H7 (cell line): ENCODE measurements at places on chromosomes 5 and 9.
A peak's percentile ranks its signal among the peaks of the same experiment; 100 is the strongest.

- DNase-seq, result peak; percentile 71
Measured at GRCh38 chr9:127779136-127779981, 893 bp upstream of the SH2D3C start.

DNA sequence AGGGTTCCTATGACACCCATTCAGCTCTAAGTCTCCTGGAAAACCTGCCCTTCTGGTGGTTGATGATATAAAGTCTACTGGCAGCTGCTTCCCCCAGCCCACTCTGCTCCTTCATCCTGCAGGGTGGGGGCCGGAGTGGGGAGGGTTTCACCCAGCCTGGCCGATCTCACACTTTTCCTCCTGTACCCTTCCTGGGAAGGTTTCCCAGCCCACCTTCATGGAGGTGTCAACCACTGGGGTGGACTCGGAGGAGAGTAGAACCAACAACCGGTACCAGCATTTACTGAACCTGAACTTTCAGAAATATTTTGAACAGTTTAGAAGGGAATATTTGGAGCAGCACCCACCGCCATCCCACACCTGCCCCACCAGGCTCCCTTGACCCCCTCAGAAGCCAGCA lies 30.4 kb downstream of the ROR2 start:
- DNase-seq, result no peak

DNA sequence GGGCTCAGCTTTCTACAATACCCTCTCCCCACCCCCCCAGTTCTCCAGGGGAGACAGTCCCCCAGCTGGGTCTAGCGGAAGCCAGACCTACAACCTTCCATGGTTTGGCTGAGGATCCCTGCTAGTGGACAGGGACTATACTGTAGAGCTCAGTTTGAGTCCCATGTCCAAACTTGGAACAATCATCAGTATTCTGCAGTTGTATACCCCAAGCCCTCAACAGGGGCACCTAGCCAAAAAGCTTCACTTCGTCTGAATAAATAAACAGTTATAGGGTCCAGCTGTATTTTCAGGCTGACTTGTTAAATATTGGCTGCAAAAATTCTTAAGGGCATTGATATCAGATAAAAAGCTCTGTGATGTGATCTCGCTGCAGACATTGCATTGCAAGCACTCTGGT lies 15.4 kb upstream of the C9 start:
- no peak for DNase-seq

GRCh38 chr5:121702682-121703081 lies 149.0 kb upstream of the FTMT start:
- DNase-seq, result no peak

DNA sequence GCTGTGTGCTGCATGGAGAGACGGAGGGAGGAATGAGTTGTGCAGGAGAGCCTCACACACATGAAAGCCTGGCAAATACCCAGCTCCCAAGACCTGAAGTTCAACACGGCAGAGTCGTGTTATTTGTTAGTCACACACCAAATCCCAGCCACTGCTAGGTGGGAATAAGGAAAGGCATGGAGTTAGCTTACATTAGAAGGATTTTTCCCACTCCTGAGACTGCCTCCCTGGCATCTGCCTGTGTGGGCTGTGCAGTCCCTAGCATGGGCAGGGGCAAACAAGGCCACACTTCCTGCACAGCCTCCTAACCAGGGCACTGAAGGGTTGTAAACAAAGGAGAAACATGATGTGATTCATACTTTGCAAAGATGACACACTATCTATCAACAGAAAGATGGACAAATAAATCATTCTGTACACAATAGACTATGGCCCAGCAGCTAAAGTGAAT lies 306.8 kb downstream of the SPOCK1 start:
- no peak for DNase-seq

DNA sequence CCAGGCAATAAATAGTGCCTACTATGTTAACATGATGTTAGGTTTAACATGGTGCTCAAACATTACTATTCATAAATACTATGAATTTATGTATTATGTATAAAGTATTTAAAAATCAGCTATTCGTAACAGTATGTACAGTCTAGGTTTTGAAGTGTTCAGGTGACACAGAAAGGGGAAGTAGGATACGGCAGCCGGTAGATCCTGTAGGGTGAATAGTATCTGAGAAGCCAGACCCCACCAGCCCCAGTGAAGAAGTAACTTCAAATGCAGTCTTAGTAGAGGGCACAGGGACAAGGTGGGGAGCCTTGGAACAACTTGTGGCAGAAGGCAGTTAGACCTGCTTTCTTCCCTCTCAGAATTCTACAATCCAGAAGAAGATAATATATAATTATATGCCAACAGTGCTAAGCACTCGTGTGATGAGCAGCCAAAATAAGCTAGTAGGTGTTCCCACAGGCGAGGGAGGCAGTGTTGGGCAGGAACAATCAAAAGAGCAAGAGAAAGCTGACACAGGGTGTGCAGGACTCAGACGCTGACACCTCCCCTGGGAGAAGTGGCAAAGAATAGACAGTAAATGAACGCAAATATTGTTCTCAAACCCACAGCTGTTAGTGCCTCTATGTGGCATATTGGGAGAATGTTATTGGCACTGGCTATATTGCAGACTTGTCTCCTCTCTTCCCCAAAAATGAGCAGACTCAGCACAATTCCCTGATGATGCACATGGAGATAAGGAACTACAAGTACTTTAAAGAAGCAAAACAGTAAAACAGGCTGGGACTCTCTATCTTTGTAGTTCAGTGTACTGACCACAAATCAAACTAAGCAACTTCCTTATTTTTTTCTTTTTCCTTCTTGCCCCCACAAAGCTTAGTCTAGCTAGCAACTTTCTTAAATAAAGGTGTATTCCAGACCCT lies 4.6 kb downstream of the ZNF367 start:
- no peak for DNase-seq

GRCh38 chr9:128175726-128176125 lies 15.6 kb downstream of the CIZ1 start:
- DNase-seq, result no peak

DNA sequence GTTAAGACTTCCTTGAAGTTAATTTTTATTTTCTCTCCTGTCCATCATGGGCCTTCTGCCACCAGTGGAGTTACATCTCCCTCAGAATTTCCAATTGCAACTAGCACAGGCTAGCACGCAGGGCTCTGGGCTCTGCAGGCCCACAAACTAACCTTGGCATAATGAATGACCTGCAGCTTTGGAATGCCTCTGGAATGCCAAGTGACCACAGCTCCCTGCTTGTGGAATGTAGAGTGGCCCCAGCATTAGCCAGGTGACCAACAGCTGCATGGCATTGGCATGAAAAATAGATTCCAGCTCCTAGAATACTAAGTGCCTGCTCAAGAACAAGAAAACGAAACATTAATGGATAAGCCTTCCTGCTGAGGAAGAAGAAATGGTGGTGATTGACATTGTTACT lies 726.1 kb downstream of the BRINP1 start:
- DNase-seq, result peak; percentile 4

DNA sequence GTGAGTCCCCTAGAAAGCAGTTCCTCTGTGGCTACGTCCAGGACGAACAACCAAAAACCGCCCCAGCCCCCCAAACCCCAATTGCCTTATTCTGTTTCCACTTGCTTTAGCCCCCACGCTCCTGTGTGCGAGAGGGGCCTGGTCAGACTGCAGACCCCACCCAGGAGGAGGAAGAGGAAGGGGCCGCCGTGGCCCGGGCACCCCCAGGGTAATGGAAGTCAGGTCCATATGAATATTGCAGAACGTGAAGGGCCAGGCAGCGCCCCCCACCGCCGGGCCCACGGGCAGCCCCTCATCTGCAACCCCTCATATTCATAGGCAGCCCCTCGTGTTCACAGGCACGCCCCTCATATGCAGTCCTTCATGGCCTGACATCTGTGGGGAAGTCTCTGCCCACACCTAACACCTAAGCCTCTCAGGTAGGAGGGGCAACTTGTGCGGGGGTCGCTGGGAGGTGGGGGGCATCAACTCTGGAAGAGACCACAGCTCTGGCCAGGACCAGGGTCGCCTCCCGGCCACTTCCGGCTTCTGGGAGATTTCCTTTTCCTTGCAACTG lies 37.7 kb upstream of the PLEKHG4B start:
- DNase-seq, result peak; percentile 50

GRCh38 chr9:101442318-101442717 lies 6.7 kb upstream of the ALDOB start:
- DNase-seq, result no peak

DNA sequence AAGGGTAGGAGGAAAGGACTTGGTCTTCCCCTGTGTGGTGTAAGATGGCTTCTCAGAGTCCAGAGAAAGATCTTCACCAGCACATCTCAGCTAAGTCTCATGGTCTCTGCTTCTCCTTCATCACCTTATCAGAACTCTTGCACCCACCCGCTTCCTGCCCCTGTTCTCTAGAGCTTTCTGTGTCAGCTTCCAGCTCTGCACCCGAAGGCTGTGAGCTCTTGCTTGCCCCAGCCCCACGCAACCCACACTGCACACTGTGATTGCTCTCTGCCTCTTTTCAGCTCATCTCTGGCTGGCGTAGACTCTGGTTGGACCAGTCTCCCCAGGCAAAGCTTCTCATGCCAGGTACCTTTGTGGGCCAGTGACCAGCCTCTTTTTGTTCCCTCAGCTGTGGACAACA lies 93.2 kb upstream of the RAPGEF1 start:
- no peak for DNase-seq

DNA sequence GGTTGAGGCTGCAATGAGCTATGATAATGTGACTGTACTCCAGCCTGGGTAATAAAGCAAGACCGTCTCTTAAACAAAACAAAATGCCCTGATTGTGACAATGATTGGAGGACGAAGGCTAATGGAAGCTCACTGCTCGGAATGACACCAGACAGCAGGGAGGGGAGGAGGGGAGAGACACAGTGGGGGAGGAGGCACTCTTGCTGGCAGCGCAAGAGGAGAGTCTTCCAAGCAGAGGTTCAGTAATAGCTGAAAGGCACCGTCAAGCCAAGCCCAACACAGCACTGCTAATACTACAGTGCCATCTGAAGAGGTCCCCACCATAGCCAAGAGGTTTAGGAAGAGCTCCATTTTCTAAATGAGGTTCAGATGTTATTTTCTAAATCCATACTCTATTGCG lies 102.3 kb downstream of the GLDC start:
- DNase-seq, result no peak

- no peak for DNase-seq
Measured at GRCh38 chr5:41763081-41763480, 107.1 kb downstream of the OXCT1 start.

DNA sequence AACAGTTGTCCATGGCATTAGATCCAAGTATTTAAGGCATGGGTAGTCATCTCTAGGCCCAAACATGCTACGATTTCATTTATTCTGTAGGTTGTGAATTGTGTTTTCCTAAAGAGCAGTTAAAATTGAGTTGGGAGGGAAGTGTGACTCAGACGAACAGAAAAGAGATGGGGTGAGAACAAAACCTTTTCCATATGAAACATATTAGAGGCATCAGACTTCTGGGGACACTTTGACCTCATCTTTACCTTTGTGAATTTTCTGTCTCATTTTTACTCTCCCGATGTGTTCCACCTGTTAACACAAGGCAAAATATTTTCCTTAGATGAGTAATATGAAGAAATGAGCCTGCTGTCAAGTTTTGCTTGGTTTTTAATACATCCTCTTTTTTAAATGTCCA lies 181.3 kb downstream of the ESM1 start:
- DNase-seq, result no peak

DNA sequence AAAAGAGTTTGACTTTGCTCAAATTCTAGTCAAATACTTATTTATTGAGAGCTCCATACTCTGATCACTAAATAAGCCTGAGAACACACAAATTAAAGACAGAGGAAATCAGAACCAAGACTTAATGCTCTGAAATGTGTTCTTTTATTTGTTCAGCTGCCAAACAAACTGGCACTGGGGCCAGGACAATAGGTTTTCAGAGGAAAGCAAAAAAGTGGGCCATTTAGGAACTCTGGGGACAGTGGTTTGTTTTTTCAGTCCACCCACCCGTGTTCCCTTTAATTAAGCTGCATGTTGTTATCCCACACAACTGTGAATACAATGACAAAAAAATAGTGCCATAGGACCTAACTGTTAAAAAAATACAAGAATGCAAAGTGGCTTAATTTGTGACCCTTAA lies 95.4 kb upstream of the RETREG1 start:
- DNase-seq, result no peak

DNA sequence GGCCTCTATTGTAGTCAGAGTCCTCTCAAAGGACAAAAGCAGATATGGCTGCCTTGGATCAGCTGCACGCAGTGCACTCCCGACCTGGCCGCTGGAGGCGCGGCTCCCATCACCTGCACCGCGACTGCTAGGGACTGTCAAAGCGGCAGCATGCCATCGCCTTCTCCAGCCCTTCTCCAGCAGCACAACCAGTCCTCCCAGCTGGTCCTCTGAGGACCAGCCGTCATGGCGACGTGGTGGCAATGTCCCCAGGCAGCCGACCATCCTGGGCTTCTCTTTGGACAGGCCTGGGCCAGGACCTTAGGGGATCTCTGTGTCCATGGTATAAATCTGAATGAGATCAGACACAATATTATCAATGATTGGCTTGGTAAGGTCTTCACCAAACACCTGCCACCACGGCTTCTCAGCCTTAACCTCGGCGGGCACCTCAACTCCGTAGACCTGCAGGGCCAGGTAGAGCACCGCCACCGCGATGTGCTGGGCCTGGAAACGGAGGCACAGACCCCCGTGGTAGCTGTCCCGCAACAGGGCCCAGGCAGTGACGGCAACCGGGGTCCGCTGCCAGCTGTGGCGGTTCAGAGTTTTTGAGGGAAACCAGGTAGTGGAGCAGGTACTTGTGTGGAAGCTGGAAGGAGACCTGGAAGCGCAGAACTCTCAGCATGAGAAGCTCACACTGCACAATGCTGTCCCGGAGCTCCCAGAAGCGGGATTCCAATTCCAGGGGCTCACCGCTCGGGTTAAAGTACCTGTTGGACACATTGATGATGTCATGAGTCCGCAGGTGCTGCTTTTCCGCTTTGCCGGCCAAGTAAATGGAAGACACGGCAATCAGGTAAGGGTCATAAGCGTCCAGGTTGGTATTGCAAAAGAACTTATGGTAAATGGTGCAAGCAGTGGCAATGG lies 8.5 kb downstream of the DUSP1 start:
- no peak for DNase-seq

GRCh38 chr5:59792983-59793585 lies 100.4 kb downstream of the PDE4D start:
- no peak for DNase-seq

GRCh38 chr9:99628849-99629620 lies 192.7 kb upstream of the NR4A3 start:
- DNase-seq, result no peak

- no peak for DNase-seq
Measured at GRCh38 chr5:18653216-18653752, 1019.0 kb downstream of the TAF11L14 start.

DNA sequence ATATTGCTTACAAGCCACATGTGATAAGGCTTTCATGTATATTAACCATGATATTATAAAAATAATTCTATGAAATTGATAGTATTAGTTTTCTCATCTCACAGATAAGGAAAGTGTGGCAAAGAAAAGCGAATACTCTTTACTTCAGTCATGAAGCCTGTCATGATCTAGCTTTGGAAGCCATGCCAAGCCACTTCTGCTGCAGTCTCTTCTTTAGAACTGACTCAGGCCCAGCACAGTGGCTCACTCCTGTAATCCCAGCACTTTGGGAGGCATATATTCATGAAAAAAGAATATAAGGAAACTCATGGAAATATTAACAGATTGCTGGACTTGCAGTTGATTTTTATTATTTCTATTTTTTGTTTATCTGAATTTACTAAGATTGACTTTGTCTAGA lies 42.9 kb upstream of the PJA2 start:
- no peak for DNase-seq

GRCh38 chr5:180315762-180316212 lies 23.9 kb upstream of the MAPK9 start:
- peak; percentile 88 for DNase-seq
